ENCODE measurements at places on chromosomes 11 and 22.

- no peak for DNase-seq
These were observed 58.4 kb downstream of the TRAF6 start for GRCh38 chr11:36451681-36452080.

DNA sequence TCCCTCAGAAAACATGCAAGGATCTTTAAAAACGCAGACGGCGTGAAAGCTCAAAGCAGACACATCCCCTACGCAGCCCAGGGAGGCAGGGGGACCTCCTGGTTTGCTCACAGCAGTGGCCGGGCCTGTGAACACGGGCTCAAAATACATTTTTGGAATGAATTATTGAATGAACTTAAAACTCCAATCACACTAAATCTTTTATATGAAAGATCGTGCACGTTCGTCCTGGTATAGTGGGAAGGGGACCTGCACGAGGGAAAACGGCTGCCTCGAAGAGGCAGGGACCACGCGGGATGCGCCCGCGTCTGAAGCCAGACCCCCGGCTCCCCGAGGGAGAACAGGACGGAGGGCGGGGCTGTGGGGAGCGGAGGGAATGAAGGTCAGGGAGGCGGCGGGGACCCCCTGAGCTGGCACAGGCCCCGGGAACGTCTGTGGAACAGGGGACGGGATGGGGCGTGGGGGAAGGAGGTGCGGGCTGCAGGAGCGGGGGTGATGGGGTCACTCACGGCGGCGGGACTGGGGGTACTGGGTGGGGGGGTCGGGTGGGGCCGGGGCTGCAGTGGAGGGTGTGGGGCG is 1.3 kb upstream of the PANX2 start:
- DNase-seq, result no peak

- DNase-seq, result no peak
These were observed 9.4 kb downstream of the LHFPL7 start for GRCh38 chr22:24937114-24937513.

GRCh38 chr22:17233348-17234043 is 14.3 kb upstream of the ADA2 start:
- DNase-seq, result no peak

GRCh38 chr11:26493616-26494015 is 78.4 kb downstream of the MUC15 start:
- no peak for DNase-seq

DNA sequence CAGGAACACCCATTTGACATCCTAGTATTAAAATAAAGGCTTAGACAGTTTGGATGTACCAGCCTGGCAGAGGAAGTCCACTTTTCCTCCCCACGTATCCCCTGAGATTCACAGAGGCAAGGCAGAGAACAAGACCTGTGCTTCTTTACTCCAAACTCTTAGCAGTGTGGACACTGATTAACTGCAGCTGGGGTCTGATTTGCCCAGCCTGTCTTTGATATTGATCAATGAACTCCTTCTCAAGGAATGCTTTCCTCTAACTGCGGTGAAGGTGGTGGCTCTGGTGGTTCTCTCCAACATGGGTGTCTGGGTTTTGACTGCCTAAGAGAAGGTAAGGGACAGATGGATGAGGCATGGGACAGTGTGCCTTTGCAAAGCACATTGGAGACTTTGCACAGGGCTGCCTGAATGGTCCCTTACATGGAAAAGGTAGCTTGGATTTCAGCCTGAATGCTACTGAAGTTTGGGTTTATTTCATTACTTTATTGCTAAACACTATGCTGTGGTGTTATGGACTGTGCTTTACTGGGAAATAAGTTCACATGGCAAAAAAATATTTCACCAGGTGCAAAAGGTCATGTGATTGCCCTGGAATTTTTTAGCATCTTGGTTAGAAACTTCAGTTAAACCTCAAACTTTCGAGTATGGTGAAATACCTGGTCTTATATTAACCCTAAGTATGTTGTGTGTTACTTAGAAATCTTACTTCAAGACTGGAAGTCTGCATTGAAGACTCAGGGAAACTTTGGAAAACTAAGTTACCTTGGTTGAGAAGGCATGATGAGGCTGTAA is 1.8 kb downstream of the GAS2 start:
- DNase-seq, result no peak

Data from CD8-positive, alpha-beta T cell (primary cell).